ENCODE measurements at places on chromosomes 13 and 19.
A peak's percentile ranks its signal among the peaks of the same experiment; 100 is the strongest.

DNA sequence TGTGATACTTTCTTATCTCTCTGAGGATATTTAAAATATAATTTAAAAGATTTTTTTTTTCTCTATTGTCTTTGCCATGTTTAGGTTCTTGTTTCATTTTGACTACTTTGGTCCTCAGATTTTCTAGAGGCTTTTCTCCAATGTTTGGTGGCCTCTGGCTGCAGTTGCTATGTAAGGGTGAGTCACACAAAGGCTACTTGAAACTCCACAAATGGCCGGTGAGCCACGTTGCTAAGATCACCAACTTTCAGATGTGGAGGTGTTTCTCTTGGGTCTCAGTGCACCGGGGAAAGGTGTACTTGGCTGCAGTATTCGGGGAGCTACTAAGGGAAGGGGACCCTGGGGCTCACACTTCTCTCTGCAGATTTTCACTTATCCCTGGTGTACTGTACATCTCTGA lies 248.1 kb downstream of the HS6ST3 start:
- DNase-seq, result no peak

DNA sequence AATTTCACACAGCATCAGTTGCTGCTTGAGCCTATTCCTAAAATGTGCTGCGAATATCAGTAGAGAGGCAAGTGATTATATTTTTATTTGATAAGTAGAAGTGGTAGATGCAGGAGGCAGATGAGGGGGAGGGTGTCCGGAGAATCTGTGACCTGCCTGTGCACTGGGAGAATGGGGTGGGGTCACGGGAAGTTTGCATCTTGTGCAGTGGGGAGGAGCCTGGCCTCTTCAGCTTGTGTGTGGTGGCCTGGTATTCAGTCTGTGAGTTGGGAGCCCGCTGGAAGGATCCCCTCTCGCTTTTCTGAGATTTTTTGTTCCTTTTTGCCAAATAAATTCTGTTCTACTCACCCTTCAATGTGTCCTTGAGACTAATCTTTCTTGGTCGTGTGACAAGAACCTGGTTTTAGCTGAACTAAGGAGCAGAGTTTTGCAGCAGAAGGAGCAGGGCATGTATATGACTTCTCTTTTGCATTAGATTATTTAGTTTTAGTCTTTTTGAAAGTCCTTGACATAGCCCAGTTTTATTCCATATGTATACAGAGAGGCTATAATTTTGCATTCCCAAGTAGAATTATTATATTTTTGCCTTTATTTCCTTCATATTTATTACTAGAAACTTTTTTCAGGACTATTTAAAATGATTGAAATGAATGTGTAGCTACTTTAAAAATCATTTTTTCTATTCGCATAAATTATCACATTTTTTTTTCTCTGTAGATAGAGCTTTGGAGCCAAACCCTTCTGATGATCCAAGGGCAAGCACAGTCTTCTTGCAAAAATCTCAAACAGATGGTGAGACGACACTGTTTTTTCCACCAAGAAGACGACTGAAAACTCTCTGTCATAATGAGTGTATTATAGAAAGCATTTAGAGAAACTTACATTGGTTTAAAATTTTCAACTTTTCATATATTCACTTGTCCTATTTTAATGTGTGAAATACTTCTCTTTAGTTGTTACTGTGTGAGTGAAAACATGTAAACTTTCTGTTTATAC lies 1257.2 kb downstream of the UQCRFS1 start:
- no peak for DNase-seq

- no peak for DNase-seq
Observed at GRCh38 chr13:105184201-105184600, 1351.3 kb downstream of the EFNB2 start.

- DNase-seq, result no peak
Observed at GRCh38 chr13:20799726-20800416, 26.1 kb upstream of the EEF1AKMT1 start.

GRCh38 chr19:11496391-11497163 lies 9.1 kb downstream of the ZNF653 start:
- DNase-seq, result peak; percentile 39

DNA sequence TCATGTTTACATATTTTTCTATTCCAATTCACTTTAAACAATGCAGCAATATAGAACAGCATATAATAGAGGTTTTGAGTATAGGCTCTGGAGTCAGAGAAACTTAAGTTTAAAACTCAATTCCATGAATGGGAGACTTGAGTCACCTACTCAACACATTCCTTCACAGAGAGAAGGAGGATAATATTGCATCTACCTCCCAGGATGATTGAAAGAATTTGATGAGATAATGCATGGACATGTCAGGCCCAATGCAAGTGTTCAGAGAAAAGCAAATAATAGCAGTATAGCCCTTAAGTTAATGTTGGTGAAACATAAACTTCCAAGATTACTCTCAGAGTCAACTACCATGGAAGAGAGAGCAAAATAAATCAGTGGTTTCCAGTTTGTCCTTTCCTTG lies 170.2 kb downstream of the DCLK1 start:
- DNase-seq, result no peak

DNA sequence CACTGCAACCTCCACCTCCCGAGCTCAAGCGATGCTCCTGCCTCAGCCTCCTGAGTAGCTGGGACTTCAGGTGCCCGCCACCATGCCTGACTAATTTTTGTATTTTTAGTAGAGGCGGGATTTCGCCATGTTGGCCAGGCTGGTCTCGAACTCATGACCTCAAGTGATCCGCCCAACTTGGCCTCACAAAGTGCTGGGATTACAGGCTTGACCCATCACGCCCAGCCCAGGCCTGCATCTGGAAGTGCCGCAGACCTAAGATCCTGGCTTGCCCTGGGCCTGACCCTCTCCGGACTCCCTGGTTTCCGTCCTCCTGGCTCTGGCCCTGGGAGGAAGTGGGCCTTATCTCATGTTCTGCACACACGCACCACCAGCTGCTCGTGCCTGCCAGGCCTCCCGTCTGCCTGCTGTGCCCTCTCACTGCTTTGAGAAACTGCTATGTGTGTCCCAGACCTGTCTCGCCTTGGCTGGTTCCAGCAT lies 4.7 kb upstream of the PTGIR start:
- no peak for DNase-seq

DNA sequence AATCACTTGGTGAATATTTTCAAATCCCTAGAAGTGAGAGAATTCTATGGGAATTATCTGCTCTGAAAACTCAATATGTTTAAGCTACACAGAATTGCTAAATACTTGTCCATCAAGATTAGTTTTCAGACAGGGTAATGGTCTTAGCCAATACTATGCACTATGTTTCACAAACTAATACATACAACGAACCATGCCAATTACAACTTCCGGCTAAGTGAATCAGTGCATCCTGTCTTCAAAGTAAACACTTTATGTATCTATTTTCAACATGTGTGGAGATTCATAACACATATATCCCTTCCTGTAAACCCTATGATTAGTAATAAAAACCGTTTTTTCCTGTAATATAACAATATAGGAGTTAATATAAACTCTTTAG lies 181.5 kb downstream of the POSTN start:
- DNase-seq, result no peak

- no peak for DNase-seq
Observed at GRCh38 chr13:98348466-98349200, 171.6 kb upstream of the RNF113B start.

DNA sequence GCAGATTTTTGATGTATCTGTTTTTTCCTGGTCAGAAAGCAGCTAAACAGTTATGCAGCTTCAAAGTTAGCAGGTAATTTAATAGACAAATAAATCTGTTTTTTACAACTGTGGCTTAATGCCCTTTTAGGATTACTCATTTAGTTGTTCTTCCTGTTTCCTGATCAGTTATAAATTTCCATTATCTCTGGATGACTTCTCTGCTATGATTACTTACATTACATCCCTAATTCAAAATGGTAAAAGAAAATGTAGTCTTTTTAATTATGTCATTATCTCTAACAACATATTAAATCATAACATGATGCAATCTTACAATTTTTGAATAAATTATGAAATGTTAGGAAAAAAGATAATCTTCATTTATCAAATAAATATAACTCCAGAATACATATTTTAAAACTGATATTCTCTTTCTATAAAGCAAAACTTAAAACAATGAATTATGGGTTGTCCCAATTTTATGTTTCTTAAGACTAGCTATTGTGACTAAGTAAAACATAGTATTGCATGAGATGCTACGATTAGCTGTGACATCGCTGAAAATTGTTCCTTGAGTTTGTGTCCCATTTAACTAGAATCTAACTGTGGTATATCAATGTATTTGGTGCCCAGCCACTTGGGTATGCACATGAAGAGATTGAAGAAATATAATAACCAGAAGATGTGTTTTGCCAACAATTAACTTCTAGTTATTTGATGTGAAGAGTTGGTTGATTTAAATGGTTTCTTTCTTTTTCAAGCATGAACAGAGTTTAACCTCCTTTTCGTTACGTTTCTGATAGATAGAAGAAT lies 605.3 kb upstream of the SPRY2 start:
- no peak for DNase-seq

DNA sequence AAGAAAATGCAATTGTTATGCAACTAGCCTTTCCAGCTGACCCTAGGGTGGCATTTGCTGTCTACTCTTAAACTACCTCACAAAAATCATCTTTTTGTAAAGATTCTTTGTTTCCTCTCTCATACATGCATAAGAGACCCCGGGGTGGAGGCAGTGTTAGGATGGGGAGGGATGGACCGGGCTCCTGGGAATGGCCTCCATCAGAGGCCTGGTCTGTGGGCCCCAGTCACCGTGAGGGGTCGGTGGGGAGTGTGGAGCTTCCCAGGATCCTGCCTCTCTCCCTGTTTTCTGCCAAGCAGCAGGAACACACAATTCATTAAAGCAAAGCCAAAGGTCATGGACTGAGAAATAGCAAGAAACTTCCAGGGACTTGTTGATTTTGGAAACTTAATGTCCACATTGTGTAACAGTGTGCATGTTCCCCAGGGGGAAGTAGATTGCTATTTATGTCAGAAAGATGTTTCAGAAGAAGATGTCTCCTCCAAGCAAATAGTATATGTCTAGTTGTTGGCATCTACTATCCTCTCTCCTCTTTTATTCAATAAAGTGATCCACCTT lies 241.4 kb downstream of the ENOX1 start:
- DNase-seq, result no peak

GRCh38 chr13:95137096-95137495 lies 164.2 kb downstream of the ABCC4 start:
- DNase-seq, result no peak

GRCh38 chr19:17294051-17294891 lies 9.0 kb downstream of the ABHD8 start:
- DNase-seq, result no peak

DNA sequence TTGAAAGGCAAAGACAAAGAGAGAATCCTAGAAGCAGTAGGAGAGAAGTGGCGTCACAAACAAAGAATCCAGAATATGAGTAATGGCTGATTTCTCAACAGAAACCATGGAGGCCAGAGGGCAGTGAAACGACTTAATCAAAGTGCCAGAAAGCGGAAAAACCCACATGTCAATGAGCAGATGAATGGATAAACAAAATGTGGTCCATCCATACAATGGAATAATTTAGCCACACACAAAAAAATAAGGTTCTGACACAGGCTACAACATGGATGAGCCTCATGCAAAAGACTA lies 52.2 kb upstream of the RANBP3 start:
- no peak for DNase-seq

- DNase-seq, result no peak
Observed at GRCh38 chr13:88472316-88472715, 801.1 kb downstream of the SLITRK5 start.

- DNase-seq, result no peak
Observed at GRCh38 chr13:100525453-100526317, 62.9 kb downstream of the GGACT start.

Measured in epithelial cell of prostate (primary cell).